ENCODE measurements at places on chromosomes 2 and 18.

- DNase-seq = no peak
Observed at GRCh38 chr2:122713800-122714199, 958.3 kb downstream of the TSN start.

DNA sequence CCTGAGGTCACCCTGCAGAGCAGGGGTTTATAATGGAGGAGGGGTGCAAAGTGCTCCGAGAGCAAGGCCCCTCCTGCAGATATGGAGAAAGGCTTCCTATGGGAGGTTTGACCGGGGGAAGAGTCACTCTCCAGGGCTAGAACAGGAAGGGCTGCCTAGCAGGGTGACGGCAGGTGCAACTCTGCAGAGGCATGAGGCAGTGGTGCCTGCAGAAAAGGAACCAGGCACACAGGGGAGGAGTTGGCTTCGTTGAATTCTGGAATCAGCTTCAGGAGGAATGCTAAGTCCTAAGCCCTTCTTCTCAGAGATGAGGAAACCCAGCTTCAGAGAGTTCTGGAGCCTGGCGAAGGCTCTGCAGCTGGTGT is 17.5 kb upstream of the HPCAL1 start:
- no peak for DNase-seq

GRCh38 chr2:98086491-98087446 is at the start of gene VWA3B:
TSS of gene VWA3B (plus strand) at chr2:98087167. CDS start at chr2:98093093, 5,926 bp downstream.
- peak; percentile 18 for DNase-seq

GRCh38 chr2:46187112-46187618 is 110.0 kb upstream of the EPAS1 start:
- no peak for DNase-seq

DNA sequence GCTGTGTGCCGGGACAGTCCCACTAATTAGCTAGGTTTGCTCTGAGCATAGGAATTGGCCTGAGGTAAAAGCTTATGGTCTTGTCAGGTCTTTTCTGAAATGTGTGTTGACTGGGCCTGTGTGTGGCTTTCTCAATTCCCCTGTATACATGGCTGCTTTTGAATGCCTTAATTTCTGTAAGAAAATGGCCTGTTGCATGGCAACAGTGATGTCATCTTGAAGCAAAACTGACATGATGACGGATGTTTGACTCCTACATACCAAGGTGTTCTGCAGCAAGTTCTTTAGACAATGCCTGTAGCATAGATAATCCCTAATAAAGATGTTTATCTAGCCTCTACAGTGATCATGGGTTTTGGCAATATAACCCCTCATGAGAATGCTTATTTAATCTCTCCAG is 198.5 kb downstream of the OTX1 start:
- no peak for DNase-seq

- no peak for DNase-seq
Observed at GRCh38 chr18:24499814-24500213, 39.4 kb downstream of the HRH4 start.

GRCh38 chr18:24627644-24628315 is 167.3 kb downstream of the HRH4 start:
- no peak for DNase-seq

- DNase-seq = no peak
Observed at GRCh38 chr18:72155327-72155726, 388.8 kb downstream of the CBLN2 start.

DNA sequence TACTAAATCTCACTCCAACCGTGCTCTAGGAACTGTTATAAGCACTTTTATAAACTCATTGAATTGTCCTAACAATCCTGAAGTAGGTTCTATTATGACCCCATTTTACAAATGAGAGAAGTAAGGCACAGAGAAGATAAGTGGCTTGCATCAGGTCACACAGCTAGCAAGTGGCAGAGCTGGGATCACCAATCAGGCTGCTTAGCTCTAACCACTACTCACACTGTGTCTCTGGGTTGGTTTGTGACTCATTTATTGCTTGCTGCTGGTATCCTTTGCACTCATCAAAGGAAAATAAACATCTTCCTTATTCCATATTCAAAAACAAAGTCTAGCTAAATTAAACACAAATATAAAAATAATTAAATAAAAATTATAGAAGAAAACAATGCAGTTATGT is 42.5 kb upstream of the IL1R2 start:
- DNase-seq = no peak

DNA sequence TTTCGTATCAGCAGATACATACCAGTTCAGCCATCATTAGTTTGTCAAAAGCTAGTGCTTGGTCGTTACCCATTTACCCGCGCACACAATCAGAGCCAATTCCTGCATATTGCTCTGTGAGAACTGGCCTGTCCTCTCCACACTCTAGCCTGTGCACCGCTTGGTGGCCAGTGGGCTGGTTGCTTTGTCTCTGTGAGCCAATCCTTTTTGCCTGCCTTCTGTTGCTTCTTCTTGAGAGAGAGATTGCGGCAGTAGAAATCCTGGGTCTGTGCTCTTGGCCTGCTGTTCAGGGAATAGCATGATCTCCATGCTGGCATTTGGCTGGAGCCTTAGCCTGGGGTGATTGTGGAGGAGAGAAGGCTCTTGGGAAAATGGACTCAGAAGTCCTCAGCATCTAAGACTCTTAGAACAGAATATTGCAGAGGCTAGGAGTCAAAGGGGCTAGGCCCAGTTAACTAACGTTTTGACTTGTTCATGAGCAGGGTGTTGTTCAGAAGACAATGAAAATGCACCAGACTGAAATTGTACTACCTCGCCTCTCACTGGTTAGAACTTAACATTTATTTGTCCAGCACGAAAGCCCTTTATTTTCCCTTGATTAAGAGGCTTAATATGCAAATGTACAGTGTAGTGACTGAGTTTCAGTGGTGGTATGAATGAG is 37.1 kb downstream of the MAP4K4 start:
- DNase-seq = no peak

DNA sequence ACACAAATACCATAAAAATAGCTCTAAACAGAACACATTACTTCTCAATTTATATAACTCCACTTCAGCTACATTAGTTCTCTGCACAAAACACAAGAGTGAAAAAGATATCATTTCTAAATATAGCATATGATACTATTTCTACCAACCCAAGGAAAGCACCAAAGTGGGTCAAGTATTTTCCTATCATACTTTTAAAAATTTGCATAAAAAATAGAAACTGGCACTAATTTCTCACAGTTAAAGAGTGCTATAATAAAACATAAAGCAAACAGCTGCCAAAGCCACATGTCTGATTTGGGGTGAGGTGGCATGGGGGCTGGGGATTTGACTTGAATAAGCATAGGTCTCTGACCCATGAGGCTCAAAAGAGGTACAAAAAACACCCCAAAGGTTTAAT is 61.5 kb downstream of the BARD1 start:
- DNase-seq = no peak

DNA sequence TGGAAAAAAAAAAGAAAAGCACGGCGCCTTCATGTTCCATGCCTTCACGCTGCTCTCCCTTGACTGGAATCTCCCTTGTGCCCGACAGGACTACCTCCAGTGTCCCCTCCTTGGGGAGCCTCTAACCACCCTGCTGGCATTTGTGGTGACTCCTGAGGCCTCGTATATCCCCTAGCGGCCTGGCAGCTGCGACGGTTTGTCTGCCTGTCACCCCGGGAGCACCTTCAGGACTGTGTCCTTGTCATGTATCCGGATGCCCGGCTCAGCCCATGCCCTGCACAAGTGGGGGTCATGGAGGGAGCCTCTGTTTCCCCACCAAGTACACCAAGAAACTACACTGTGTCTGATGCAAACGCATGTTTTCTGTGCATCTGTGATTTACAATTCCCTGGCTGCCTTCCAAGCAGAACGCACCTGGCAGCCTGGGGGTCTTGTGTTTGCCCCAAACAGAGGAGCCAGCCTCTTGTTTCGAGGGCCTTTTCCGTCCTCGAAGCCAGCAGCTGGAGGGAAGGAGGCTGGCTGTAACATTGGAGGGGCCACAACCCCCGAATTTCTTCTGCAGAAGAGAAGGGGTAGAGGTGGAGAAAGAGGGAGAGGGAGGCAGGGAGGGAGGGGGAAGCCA is 18.9 kb downstream of the TWIST2 start:
- no peak for DNase-seq

DNA sequence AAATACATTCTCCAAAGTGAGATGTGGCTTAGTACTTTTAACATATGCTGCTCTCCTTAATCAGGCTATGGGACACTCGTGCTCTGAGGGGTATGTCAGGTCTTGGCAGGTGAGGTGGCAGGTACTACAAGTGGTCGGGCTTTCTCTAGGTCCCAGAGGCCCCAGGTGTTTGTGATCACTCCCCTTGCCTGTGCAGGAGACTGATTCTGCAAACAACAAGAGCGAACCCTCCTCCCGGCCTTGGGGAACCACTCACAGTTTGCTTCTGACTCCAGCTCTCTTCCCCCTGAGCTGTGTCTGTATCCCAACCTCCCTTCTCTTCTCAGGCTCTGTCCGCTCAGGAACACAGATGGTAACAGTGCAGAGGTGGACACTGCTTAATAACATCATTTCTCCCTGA is 48.1 kb downstream of the ATOH8 start:
- no peak for DNase-seq

- DNase-seq = no peak
Observed at GRCh38 chr2:23445450-23445868, 60.5 kb downstream of the KLHL29 start.

DNA sequence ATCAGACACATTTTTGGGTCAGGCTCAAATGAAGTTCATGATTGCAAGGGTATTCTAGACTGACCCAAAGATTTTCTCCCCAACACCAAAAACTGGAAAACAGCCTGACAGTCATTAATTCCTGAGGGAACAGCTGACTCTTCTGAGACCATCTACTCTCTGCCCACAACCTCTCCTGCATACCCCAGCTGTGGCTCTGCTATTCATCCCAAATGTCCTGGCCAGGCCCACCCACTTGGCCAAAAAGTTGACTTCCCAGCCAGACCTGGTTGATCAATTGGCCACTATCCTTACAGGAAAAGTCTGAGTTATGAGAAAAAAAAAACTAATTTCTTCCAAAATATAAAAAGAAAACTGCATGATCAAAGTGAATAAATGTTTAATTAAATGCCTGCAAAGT is 103.8 kb upstream of the ST3GAL5 start:
- no peak for DNase-seq

DNA sequence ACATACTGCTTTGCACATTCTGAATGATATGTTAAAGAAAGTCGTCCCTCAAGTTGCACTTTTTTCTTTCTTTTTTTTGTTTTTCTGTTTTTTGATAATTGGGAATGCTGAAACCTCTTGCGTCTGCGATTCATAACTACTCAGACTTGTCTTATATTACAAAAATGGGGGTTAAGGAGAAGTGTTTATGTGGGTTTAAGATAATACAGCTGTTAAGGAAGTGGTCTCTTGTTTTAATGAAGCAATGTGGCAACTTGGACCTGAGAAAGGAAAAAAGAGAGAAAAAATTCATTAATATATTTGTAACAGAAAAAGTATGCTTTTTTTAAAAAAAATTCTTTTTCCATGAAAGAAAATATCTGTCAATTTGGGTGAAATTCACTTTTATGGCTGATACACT is 268.5 kb upstream of the CCDC68 start:
- DNase-seq = no peak

DNA sequence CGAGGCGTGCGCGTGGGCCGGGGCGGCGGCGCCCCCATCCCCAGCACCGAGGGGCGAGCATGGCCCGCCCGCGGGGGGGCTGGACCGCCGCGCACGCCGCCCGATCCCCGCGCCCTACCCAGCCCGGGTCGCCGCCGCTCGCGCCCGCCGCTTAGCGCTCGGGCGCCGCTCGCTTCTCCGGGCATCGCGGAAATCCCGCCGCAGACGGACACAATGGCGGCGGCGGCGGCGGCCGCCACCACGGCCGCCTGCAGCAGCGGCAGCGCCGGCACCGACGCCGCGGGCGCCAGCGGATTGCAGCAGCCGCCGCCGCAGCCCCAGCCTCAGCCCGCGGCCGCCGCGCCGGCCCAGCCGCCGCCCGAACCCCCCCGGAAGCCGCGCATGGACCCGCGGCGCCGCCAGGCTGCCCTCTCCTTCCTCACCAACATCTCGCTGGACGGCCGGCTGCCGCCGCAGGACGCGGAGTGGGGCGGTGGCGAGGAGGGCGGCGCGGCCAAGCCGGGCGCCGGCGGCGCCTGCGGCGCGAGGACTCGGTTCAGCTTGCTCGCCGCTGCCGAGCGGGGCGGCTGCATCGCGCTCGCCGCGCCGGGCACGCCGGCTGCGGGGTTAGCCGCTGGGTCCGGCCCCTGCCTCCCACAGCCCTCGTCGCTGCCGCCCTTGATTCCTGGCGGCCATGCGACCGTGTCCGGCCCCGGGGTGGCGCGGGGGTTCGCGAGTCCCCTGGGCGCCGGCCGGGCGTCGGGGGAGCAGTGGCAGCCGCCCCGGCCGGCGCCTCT is 453 bp downstream of the CABLES1 start:
- DNase-seq = no peak

- DNase-seq = no peak
Observed at GRCh38 chr18:12515550-12515949, 107.8 kb downstream of the PRELID3A start.

DNA sequence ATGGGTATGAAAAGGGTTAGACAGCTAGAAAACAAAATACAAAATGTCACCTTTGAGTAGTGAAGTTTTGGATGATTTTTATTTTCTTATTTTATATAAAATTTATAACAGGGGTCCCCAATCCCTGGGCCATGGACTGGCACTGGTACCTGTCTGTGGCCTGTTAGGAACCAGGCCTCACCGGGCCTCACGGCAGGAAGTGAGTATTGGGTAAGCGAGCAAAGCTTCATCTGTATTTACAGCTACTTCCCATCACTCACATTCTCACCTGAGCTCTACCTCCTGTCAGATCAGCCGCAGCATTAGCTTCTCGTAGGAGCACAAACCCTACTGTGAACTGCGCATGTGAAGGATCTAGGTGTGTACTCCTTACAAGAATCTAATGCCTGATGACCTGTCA is 202.8 kb upstream of the TWIST2 start:
- DNase-seq = no peak

DNA sequence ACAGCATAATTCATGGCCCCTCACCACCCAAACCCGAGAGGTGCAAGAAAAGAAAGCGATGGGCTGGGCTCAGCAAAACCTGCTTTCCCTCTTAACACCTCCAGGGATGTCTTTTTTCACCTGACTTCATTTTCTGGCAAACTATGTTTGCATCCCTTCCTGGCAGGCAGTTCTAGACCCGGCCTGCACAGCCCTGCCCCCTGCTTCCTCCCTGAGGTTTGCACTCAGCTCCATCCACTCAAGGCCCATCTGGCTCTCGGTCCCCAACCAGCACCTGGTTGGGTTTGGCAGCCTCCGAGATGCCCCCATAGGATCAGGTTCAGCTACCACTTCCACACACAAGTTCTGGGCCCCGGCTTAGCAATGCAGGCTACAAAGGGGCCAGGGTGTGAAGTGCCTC is 185.7 kb downstream of the SMAD7 start:
- no peak for DNase-seq

- DNase-seq = no peak
Observed at GRCh38 chr2:17821535-17822444, 5.5 kb downstream of the MSGN1 start.

Measured in stimulated activated CD8-positive, alpha-beta memory T cell treated with anti-CD3 and anti-CD28 coated beads, Interleukin-7, amount 100 ng/mL, for 4 hours (primary cell).